Stimulated activated CD4-positive, alpha-beta T cell treated with anti-CD3 and anti-CD28 coated beads, Interleukin-2, amount 100 ng/mL, for 24 hours (primary cell): ENCODE measurements at places on chromosomes 11 and 22.

DNA sequence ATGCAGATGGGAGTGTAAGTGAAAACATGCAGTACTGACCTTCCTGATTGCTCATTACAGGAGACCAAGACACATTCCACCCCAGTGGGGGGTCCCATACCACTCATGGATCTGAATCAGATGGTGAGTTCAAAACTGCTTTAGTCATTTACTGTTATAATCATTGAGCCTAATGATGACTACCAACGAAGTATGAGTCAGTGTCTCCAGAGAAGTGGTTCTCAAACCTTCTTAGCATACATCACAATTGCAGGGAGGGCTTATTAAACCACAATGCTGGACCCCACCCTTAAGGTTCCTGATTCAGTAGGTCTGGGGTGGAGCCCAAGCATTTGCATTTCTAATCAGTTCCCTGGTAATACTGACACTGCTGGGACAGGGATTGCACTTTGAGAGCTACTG lies 75.8 kb downstream of the CD44 start:
- DNase-seq = peak; percentile 51

GRCh38 chr22:29747832-29748231 lies 19.0 kb downstream of the ZMAT5 start:
- no peak for DNase-seq

GRCh38 chr22:38299770-38300102 lies 17.5 kb downstream of the CSNK1E start:
- no peak for DNase-seq

DNA sequence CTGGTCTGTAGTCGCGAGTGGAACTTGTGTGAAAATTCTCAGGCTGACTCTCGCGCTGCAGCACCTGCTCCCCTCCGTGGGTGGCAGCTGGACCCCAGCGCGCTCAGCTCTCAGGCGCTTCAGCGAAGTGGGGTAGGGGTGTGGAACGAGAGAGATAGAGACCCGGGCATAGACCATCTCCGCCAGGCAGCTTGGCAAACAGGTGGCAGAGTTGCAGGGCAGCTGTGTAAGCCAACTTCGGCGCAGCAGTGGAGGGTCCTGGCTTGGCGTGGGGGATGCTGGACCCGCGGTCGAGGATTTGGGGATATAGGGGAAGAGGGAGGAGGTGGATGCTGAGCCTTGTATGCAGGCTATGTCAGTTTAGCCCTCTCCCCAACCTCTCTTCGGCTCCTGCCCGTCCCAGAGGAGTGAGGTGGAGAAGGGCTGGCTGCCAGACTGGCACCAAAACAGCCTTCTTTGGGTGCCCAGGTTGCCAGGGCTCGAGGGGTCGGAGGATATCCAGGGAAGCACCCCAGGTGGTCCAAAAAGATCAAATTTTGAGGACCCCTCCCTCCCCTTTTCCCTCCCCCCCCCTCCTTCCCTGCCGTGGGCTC lies 746 bp upstream of the CALCB start:
- no peak for DNase-seq

DNA sequence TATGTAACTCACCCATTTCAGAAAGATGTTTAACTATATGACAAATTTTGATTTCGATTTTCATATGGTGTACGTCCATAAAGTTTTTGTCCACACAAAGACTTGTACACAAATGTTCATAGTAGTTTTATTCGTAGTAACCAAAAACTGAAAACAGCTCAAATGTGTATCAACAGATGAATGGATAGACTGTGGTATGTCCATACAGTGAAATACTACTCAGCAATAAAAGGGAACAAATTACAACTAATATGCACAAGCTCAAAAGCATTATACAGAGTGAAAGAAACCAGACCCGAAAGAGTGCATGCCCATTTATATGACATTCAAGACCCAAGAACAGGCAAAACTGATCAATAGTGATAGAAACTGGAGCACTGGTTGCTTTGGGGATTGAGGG lies 64.0 kb downstream of the MN1 start:
- no peak for DNase-seq

DNA sequence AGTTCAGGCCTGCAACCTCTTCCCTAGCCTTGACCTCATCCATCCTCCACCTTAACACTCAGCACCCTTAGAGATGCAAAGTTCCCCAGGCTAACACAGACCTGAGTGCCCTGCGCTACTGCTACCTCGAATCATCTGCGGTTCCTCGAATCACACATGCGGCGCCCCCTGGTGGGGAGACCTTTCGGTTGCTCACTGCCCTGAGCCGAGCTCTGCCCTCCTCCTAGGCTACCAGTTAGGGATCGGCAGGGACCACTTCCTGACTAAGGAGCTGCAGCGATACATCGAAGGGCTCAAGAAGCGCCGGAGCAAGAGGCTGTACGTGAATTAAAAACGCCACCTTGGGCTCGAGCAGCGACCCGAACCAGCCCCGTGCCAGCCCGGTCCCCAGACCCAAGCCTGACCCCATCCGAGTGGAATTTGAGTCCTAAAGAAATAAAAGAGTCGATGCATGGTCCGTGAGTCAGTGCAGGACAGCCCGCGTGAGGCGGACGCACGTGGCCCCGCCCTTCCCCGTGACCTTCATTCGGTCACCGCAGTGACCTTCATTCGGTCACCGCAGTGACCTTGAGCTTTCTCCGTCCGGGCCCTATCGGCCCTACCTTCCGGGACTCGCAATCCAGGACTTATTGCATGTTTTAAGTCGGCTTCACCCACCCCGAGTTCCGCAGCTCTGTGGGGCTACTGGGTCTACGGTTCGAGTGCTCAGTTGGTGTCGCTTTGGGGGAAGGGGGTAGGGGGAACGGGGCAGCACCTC lies 830 bp upstream of the ESRRA start:
- DNase-seq = peak; percentile 99

GRCh38 chr11:117256573-117256972 lies 24.1 kb downstream of the RNF214 start:
- no peak for DNase-seq

DNA sequence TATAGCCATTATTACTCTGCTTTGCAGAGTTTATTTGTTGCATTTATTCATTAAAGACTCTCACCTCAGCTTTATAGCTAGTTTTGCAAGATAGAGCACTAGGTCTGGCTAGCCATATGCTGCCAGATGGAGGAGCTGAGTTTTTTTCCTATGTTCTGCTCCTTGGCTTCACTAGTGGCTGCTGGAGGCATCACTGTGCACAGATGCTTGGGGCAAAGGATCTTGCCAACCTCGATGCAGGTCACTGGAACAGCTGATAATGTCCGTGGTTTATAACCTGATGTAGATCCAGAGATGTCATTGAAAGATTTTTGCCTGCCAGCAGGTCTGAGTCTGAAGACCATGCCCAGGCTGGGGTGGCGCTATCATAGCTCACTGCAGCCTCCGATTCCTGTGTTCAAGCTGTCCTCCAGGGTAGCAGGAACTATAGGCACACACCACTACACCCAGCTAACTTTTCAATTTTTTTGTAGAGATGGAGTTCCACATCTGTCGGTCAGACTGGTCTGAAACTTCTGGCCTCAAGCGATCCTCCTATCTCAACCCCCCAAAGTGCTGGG lies 63.2 kb downstream of the PACS1 start:
- DNase-seq = no peak

GRCh38 chr11:73252577-73253191 lies 19.5 kb upstream of the P2RY6 start:
- no peak for DNase-seq

- DNase-seq = peak; percentile 93
Measured at GRCh38 chr11:67505605-67506396, 638 bp upstream of the PITPNM1 start.

DNA sequence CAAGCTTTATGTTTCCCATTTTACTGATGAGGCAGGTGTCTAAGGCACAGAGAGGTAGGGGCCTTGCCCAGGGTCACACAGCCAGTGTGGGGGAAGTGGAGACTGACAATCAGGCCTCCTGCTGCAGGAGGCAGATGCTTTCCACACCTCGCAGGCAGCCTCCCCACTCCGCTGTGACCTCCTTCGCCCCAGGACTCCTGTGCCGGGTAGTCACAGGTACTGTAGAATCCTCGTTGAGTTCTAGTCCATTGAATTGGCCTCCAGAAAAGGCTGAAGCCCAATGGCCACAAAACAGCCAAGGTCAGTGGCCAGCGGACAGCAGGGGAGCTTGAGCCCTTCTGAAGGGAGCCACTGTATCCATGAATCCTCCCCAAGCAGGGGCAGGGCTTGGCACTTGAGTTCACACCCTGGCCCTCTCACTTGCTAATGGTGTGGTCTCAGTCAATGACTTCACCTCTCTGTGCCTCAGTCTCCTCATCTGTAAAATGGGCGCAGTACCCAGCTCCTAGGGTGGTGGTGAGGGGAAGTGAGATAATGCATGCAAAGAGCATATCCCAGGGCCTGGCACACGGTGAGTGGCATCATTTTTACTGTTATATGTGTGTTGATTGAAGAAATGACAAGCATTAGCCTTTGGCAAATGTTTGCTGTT lies 1.1 kb upstream of the FXYD2 start:
- DNase-seq = no peak
